ENCODE measurements at places on chromosomes 3 and 15.

GRCh38 chr3:154015307-154015706 lies 105.9 kb upstream of the ARHGEF26 start:
- no peak for DNase-seq

- DNase-seq, result no peak
Measured at GRCh38 chr15:84772467-84772866, 24.1 kb downstream of the ZNF592 start.

- DNase-seq, result no peak
Measured at GRCh38 chr15:45149060-45149459, 19.3 kb downstream of the DUOX1 start.

- no peak for DNase-seq
Measured at GRCh38 chr3:184593928-184594303, 32.3 kb downstream of the EPHB3 start.

DNA sequence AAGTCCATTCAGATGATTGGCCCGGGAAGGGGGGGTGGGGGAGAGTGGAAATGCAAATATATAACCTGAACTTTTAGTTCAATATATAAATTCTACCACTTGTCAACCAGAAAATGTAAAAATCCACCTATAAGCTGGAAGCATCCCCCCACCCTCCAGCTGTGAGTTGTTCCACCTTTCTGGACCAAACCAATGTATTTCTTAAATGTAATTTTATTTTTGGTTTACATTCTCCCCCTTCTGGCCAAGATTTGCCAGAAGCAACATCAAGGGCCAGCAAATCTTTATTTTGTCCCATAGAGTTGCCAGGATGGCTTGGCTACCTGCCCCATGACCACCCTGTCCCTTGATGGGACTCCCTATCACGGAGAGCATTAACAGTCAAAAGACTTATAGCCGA lies 545.7 kb downstream of the TBL1XR1 start:
- no peak for DNase-seq

- DNase-seq, result no peak
Measured at GRCh38 chr15:78104119-78104479, 11.7 kb downstream of the SH2D7 start.

DNA sequence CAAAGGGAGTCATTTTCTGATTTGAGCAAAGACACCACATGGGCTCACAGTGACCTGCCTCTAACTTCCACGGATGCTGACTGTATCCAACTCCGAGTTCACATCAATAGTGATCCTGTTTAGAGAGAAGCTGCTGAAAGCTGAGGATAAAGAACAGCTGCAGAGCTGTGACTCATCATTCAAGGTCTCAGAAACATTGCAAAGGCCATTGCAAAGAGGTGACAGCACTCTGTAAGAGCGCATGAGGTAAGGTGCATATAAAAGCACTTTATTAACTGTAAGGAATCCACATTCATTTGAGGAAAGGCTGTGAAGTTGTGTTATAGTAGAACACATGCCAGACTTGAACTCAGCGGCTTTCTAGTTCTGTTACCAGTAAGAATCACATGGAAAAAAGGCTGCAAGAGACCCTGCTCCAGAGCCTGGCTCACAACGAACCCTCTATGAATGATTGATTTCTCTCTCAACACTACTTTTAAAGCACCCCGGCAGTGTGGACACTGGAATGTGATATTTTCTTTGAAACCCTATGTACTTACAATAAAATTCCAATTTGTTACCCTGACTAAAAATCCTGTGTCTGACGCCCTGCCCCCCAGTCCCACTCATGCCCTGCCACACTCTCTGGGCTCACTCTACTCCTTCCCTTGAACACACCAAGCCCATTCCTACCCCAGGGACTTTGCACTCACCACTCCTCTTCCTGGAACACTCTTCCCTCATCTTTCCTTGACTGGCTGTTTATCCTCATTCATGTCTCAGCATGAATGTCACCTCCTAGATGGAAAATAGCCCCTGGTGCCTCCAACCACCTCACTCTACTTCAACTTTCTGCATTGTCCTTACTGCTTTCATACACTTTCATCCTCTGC lies 111.2 kb downstream of the LSM3 start:
- no peak for DNase-seq

- no peak for DNase-seq
Measured at GRCh38 chr3:143559296-143559695, 289.0 kb downstream of the SLC9A9 start.

- DNase-seq, result no peak
Measured at GRCh38 chr3:3241596-3241995, 62.1 kb upstream of the CRBN start.

GRCh38 chr3:32450426-32450825 lies 52.2 kb downstream of the CMTM6 start:
- no peak for DNase-seq
